Central memory CD4-positive, alpha-beta T cell (primary cell): ENCODE measurements at places on chromosomes 1 and 21.
A peak's percentile ranks its signal among the peaks of the same experiment; 100 is the strongest.

- DNase-seq, result no peak
These were observed 1498.2 kb upstream of the B3GALT2 start for GRCh38 chr1:194684636-194685035.

DNA sequence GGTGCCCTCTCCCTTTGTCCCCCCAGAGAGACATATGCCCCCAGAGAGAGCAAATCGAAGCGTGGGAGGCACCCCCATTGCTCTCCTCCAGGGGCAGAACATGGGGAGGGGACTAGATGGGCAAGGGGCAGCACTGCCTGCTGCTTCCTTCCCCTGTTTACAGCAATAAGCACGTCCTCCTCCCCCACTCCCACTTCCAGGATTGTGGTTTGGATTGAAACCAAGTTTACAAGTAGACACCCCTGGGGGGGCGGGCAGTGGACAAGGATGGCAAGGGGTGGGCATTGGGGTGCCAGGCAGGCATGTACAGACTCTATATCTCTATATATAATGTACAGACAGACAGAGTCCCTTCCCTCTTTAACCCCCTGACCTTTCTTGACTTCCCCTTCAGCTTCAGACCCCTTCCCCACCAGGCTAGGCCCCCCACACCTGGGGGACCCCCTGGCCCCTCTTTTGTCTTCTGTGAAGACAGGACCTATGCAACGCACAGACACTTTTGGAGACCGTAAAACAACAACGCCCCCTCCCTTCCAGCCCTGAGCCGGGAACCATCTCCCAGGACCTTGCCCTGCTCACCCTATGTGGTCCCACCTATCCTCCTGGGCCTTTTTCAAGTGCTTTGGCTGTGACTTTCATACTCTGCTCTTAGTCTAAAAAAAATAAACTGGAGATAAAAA, 8.4 kb downstream of the EFNA3 start:
- DNase-seq, result no peak

DNA sequence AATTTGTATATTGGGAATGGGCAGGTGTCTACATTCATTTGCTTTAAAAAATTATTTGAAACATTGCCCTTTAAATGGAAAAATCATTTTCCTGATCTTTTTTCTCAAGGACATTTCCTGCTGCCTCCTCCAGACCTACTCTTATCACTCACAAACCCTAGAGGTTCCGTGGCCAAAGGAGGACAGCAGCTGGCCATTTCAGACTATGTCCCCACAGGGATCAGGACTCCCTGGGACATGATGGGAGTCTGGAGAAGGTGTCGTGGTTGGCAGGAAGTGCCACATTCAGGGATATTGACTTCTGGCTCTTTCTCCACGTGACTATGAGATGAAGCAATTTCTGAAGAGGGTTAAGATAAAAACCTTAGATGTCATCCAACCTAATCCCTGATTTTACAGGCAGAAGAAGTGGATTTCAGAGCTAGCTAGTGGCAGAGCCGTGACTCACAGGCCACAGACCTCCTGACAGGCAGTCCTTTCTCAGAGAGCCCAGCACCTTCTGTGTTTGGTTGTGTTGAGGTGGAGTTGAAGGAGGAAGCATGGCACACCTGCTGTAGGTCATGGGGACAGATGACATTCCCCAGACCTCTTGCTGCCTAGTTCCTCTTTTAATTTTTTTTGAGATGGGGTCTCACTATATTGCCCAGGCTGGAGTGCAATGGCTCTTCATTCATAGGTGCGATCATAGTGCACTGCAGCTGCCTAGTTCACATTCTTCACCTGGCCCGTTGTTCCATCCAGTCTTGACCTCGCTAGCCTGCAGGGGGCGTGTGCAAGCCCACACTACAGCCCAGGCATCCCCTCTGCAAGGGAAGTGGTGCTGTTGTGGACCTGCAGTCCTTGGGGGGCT, 25.5 kb upstream of the IL10 start:
- DNase-seq, result no peak

- peak; percentile 3 for DNase-seq
These were observed 55.5 kb downstream of the GABPA start for GRCh38 chr21:25790122-25790877.

DNA sequence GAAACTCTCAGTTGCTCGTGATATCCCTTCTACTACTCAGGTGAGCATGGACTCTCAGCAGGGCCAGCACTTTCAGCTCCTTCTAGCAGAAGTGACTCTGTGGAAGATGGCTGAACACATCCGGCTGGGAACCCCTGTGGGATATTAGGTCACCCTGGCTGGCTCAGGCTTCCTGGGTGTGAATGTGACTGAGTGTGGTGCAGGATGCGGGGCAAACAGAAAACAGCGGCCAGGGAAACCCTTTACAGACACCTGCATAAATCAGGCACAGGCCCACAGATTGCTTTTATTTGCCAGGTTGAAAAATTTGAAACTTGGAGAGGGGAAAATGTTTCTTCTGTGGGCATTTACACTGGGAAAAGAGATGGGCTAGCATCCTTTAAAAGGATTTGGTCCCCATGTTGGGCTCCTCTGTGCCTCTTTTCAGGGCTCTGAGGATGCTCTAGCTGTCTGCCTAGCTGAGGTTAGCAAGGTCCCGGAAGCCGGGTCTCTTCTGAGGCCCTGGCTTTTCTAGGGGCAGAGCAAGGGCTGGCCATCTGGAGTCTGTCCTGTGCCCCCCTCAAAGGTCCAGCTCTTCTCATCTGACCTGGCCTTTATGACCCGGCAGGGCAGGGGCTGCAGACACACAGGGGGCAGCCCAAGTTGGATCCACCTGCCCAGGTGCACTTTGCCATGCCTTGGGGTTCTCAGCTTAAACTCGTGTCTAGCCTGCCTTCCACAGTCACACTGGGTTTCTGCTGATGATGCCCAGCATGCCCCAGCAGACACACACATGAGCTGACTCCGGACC, 243.0 kb downstream of the SIPA1L2 start:
- no peak for DNase-seq
